ENCODE measurements at places on chromosomes 1 and 21. TPM values are rescaled to one million over a fixed set of nuclear protein-coding genes. Genes with fewer than 3 reads are reported as not detected.

Gene NEK2
- total RNA-seq = 8.9 TPM

Gene C1QB
- total RNA-seq = 14.1 TPM

Gene CD52
- 2.8 TPM for total RNA-seq

Gene GLIS1
- total RNA-seq = 0.69 TPM

Gene CCDC17
- total RNA-seq = 0.79 TPM

Gene ACOT11
- total RNA-seq = 8.4 TPM

Gene COL16A1
- total RNA-seq = 257 TPM

Gene OR2L13
- not detected for total RNA-seq

Gene FLG
- total RNA-seq = 171 TPM

Gene RNU1-1
- total RNA-seq = 34,682 TPM

Gene TMCO4
- 6.1 TPM for total RNA-seq

Gene CCDC185
- not detected for total RNA-seq

Gene CD5L
- total RNA-seq = 0.39 TPM

Gene HPDL
- total RNA-seq = 0.89 TPM

Gene TSSK3
- total RNA-seq = 0.89 TPM

Gene GUCA2B
- not detected for total RNA-seq

Gene GPR3
- total RNA-seq = 0.30 TPM

Gene FMO3
- total RNA-seq = not detected

DNA sequence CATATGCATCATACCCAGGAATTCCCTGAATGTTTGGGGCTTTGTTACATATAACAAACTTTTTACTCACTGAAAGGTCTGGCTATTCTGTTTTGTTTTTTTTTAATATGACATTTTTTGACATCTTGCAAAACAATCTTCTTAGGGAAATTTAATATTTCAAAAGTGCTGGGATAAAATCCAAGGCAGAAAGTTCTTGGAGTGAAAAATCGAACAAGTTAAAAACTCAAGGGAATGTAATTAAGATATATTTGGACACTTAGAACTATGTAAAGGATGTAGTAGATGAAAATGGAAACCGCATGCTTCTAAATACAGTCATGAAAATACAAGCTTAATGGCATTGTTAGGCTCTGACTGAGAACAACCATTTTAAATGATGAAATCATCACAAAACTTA is 8.6 kb downstream of the CHODL start:
- peak; percentile 69 for DNase-seq

DNA sequence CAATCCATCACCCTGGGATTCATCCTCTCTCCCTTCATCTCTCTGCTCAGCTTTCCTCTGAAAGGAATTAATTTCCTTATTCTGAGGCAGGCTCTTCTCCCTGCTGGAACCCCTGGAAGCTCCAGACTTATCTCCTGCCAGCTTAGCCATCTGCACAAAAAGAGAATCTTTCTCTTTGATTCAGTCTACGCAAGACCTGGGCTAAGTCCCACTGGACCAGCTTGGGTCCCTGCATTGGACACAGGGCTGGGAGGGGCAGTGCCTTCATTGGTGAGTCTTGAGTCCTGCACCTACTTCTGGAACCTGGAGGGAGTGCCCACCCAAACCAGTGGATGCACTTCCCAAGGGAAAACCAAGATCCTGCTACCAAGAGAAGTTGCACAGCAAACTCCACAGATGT is 271.7 kb upstream of the CSF3R start:
- DNase-seq = no peak

DNA sequence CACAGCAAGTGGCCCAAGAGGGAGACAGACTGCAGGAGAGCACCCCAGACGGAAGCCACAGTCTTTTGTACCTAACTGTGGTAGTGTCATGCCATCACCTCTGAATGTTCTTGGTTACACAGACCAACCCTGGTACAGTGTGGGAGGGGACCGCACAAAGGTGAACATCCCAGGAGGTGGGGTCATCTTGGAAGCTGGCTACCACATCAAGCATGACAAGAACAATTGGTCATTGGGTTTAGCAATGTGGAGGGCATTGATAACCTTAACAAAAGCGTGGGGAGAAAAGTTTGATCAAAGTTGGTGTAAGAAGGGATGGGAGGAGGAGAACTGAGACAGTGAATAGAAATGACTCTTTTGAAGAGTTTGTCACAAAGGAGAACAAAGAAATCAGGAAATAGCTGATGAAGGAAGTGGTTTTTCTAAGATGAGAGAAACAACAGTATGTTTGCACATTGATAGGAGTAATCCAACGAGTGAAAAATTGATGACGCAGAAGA is 87.1 kb upstream of the CACNA1E start:
- no peak for DNase-seq

DNA sequence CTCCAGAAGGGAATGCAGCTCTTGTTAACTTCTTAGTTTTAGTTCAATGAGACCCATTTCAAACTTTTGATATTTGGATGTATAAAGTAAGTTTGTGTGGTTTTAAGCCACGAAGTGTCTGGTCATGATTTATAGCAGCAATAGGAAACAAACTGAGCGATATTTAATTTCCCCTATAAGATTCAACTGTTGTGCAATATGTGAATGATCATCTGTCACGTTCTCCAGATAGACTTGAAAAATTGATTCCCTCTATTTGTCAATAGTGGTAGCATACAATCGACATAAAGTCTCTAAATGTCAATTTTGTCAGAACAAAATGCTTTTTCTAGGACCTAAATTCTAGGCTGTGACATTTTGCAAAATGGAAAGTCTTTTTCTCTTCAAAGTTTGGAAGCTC is 240.1 kb downstream of the KCTD3 start:
- no peak for DNase-seq

- DNase-seq = no peak
Measured at GRCh38 chr1:41935226-41935625, 16.5 kb upstream of the HIVEP3 start.

DNA sequence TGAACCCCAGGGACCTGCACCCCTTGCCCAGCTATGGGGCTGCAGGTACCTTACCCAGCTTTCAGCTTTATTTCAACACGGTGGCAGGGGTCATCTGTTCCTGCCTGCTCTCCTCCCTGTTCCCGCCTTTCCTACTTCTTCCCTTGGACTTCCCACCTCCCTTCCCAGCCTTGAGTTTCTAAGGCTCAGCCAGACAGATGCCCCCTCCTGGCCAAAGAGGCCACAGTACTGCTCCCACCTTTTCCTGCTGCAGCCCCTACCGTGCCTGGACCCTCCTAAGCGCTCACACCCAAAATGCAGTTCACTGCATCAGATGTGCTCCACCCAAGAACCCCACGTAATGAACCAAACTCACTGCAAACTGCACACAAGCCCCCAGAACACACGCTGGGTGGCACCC is 7.7 kb downstream of the NOC2L start:
- no peak for DNase-seq

- no peak for DNase-seq
Measured at GRCh38 chr1:203219934-203220333, 9.5 kb downstream of the CHIT1 start.

DNA sequence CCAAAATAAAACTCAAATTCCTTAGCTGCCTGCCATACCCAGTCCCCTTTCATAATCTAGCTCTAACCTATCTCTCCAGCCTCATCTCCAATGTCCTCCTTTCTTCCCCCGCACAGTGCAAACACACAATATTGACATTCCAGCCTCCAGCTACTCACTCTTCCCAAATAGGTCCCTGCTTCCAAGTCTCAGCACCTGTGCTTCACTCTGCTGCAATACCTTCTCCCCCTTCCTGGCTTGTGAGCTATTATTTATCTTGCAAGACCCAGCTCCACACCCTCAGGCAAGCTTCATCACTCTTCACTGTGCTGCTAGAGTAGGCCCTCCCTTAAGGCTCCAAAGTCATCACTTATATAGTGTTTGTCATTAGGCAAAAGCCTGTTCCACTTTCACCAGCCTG is 9.7 kb downstream of the PLPP3 start:
- DNase-seq = no peak

DNA sequence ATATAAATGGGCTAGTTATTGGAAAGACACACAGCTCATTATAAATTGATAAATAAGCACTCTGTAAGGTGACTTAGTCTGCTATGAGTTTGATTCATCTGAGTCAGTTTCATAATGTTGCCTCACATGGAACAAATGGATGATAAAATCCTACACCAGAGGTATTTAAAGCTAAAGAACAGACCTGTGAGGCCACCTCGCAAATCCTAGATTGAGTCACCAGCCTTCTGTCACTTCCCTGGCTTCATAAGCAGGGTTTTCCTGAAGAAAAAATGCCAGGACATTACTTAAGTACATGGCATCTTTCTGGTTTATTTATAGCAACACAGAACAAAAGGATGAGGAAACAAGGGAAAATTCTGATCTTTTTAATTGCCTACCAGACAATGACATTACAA is 18.4 kb downstream of the CD2 start:
- DNase-seq = no peak

GRCh38 chr21:36719614-36720013 is 20.7 kb downstream of the SIM2 start:
- no peak for DNase-seq

DNA sequence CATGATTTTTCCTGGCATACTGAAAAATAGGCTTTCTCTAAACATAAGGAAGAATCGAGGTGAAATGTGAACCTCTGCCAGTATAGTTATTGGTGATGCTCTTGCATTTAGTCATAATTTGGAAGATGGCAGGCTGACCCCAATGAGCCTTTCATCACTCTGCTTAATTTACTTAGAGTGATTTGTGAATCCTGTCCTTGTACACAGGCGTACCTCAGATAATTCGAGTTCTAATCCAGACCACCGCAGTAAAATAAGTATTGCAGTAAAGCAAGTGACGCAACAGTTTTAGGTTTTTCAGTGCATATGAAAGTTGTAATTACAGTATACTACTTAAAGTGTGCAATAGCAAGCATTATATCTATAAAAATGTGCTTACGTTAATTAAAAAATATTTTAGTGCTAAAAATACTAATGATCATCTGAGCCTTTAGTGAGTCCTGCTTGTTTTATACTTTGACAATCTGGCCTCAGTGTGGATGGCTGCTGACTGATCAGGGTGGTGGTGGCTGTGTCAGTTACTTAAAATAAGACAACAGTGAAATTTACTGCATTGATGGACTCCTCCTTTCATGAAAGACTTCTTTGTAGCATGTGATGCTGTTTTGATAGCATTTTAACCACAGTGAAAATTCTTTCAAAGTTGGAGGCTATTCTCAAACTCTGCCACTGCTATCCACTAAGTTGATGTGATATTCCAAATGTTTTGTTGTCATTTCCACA is 1.7 kb downstream of the PKNOX1 start:
- peak; percentile 28 for DNase-seq

GRCh38 chr1:53016705-53017104 is 45.3 kb upstream of the PODN start:
- no peak for DNase-seq

DNA sequence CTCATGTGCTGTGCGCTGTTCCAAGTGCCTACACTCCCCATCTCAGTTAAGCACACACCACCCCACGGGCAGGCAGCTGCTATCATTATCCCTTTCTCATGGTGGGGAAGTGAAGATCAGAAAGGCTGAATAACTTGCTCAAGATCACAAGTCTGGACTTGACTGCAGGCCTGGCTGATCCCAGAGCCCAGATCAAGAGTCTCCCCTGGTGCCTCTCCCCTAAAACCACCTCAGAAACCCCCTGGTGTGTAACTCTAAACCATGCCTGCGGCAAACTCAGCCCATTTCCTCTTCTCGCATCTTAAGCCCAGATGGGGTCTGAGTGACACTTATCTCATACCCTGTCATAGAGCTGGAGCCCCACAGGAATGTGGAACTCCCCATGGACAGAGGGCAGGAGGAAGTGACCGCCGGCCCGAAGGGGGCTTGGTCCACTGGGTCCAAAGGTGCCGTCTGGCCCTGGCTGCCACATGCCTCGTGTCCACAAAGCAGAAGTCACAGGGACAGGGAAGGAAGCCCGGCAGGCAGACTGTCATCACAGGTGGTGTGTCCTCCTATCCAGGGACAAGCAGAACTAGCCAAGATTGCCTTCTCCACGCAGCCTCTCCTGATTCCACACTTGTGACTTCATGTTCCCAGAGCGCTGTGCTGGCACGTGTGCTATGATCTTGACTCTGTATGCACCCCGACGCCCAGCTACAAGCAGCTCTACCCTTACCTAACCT is 92.1 kb downstream of the SYF2 start:
- no peak for DNase-seq

DNA sequence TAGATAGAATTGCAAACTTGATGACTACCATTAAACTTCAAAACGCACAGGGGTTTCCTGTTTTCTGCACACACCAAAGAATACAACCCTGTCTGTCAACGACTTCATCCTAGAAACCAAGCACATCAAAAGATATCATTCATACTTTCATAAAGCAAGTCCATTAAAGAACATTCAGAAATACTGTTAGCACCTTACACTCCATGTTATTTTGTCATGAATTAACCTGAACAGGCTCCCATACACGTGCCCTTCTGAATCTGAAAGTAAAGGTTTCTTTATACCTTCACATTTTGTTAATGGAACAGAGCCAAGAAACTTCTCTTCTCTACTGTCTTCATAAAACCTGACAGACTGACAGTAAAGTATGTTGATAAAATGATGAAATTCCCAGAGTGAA is 46.1 kb downstream of the PUM1 start:
- DNase-seq = no peak

- no peak for DNase-seq
Measured at GRCh38 chr21:44601596-44602462, 1.4 kb downstream of the KRTAP10-7 start.

DNA sequence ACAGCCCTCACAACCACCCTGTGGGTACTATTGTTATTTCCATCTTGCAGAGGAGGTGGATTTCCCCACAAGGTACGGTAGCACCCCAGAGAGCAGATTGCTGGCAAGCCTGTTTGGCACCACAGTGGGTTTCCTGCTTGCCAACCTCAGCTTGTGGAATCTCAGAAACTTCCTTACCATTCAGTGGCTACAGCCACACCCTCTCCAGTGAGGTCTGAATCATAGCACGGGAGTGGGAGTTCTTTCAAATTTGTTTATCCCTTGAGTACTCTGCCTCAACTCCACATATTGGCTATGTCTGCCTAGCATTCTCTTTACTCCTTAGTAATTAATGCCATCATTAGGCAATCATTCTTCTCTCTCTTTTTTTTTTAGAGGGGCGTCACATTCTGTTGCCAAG is 162.1 kb downstream of the PTPRU start:
- no peak for DNase-seq

- no peak for DNase-seq
Measured at GRCh38 chr1:165365341-165365740, 8.8 kb upstream of the LMX1A start.

DNA sequence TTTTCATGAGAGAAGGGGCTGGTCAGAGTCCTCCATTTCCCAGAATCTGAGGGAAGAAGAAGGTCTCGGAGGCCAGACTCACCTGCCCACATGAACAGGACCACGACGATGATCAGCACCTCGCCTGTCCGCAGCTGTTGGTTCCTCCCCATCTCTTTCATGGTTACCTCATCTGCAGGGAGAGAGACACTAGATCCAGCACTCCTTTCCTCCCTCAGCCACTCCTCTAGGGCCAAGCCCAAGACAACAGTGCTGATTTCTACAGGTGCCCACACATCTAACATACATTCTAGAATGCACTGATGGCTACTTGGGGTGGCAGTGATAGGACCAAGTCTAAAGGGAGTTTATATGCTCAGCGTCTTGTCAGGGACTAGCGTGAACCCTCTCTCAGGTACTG is 3.0 kb downstream of the FNDC5 start:
- no peak for DNase-seq

GRCh38 chr1:218930472-218931241 is 243.0 kb upstream of the LYPLAL1 start:
- peak; percentile 43 for DNase-seq
